ENCODE measurements at places on chromosomes 2 and 18. TPM values are rescaled to one million over a fixed set of nuclear protein-coding genes. Genes with fewer than 3 reads are reported as not detected.
A peak's percentile ranks its signal among the peaks of the same experiment; 100 is the strongest.

- no peak for DNase-seq
Measured at GRCh38 chr18:65380986-65381385, 369.8 kb upstream of the CDH7 start.

DNA sequence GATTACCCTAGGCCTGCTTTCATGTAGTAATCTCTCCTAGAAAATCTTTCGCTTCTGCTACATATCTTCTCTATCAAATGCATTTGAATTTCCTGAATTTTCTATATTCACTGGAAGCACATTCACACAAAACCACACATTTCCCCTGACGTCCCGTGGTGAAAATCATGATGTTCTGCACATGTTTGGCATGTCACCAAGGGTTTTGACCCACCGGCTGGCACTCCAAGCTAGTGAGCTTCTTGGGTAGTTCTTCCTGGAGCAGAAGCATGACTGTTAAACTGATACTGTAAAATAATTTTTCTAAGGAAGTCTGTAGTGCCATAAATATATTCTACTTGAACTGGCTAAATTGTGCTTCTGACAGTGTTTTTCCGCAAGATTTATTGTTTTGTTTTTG, 510.1 kb upstream of the SLC8A1 start:
- DNase-seq = no peak

DNA sequence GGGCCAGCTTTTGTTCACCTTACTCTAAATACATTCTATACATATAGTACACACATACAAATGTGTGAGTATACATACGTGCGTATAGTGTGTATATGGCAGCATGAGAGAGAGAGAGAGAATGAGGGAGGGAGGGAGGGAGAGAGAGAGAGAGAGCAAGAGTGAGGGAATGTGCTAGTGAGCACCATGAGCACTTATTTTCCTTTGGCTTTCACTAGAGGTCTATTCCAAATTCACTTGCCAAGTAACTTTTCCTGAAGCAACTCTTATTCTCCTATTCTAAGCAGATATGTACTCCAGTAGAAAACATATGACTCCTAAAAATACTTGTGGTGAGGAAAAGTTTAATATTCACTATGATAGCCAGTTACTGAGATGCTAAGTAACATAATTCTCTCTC, 85.7 kb downstream of the COBLL1 start:
- no peak for DNase-seq

- DNase-seq = no peak
Measured at GRCh38 chr2:45180033-45180746, 170.9 kb upstream of the SIX2 start.

DNA sequence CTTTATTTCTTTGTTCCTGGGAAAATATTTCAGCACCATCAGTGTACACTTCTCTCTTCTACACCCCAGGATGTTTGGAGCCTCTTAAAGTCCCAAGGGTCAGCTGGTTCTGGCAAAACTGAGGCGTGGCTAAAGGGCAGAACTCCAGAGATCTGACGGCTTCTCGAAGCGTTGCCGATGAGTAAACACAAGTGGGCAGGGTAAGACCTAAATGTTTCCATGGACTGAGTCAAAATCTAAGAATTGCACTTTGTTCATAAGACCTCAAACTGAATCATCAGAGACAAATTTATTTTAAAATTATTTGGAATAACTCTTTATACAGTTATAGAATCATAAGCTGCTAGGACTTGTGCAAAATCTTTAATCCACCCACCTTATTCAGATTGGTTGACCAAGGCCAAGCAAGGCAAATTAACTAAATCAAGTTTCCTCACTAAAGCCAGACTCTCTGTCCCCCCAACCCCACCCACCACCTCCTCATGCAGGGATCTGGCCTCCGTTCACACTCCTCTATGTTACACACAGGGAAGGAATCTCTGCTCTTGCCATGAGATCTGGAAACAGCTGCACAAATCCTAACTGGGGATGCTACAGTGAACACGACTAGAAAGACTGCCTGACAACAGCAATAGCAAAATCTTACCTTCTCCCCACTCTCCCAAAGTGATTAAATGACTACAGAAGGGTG, 342.6 kb upstream of the KLHL29 start:
- DNase-seq = no peak

GRCh38 chr18:14104201-14104600, 28.0 kb downstream of the ZNF519 start:
- no peak for DNase-seq

DNA sequence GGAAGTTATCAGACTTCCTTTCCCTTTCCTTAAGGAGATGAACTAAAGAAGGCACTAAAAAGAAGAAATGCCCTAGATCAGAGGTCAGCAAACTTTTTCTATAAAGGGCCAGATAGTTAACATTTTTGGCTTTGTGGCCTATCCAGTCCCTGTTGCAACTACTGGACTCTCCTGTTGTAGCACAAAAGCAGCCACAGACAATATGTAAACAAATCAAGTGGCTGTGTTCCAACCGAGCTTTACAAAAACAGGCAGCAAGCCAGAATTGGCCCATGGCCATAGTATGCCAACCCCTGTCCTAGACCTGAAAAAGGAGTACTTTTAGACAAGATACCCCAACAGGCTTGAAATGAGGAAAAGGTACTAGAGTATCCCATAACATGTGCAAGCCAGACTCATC, 10.9 kb downstream of the NHEJ1 start:
- no peak for DNase-seq

DNA sequence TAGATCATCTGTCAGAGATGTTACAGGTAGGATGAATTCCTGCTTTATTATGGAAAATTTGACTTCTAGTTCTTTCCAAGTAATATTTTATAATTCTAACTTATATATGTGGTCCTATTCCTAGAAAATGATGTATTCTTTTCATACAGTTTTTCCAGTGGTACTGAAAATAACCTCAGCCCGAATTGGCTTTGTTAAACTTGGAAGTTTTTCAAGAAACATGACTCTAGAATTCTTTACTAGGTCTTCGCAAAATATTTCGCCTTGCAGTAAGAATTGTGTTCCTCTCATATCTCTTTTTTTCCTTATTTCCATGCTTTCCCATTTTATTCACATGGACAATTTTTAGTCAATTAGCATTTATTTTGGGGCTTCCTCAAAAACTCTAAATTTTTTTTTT, 60.5 kb downstream of the BMPR2 start:
- no peak for DNase-seq

- DNase-seq = no peak
Measured at GRCh38 chr2:195021711-195022507, 635.1 kb upstream of the SLC39A10 start.

GRCh38 chr2:207046724-207047123, 107.4 kb downstream of the CPO start:
- DNase-seq = peak; percentile 24

DNA sequence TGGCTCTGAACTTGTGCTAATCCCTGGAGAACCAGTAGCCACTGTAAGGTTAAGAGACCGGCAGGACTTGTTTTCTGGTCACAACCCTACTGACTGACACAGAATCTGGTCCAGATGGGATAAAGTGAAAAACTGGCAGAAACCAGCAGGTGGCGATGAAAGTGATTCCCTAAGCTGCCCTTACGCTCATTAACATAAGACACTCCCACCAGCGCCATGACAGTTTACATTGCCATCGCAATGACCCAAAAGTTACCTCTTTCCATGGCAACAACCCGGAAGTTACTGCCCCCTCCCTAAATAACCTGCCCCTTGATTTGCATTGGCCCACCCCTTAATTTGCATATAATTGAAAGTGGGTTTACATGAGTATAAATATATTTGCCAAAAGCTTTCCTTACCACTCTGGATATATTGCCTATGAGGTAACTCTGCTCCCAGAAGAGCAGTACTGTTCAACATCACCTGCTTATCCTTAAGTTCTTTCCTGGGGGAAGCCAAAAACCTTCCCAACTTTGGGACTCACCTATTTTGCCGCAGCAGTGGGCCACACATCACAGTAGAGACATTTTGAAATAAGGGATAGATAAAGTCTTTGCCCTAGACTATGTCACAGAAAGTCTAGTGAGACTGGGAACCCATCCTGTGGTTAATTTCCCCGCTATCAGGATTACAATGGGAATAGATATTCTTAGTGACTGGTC, 35.8 kb upstream of the AFF3 start:
- DNase-seq = no peak

DNA sequence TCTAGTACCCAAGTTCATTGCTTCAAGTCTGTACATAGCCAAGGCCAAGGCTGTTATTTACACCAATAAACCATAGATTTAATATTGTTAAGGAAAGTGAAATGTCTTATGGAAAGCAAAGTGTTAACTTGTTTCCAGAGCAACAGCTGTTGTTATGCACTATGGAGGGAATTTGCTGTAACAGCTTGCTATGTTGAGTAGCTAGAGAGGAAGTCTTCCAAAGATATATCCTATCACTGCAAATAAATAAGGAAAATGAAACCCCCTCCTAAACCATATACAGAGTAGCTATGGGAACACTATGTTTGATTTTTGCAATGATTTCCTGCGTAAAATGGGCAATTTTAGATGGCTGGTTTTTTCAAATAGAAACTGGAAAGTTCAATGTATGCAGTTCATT, 21.1 kb downstream of the TMEM182 start:
- DNase-seq = no peak

DNA sequence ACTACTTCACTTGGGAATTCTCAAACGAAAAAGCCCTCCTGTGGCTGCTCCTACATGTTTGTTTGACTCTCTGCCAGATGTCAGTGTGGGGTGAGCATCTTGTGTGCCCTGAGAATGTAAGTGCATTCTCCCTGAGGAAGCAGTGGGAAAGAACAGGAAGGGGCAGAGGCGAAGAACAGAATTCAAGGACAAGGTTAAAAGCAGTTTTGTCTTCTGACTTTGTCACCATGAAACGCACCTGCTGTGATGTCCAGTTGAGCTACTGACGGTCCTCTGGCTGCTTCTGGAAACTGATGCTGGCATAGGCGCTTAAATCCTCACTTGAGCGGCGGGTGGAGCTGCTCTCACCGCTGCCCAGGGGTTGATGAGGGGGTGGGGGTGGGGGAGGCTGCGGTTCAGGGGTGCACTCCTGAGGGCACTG, 4.9 kb downstream of the IRS1 start:
- DNase-seq = no peak

GRCh38 chr18:10732990-10733389, 207.2 kb downstream of the NAPG start:
- no peak for DNase-seq

GRCh38 chr2:199851883-199852282, 891 bp upstream of the FTCDNL1 start:
- no peak for DNase-seq

DNA sequence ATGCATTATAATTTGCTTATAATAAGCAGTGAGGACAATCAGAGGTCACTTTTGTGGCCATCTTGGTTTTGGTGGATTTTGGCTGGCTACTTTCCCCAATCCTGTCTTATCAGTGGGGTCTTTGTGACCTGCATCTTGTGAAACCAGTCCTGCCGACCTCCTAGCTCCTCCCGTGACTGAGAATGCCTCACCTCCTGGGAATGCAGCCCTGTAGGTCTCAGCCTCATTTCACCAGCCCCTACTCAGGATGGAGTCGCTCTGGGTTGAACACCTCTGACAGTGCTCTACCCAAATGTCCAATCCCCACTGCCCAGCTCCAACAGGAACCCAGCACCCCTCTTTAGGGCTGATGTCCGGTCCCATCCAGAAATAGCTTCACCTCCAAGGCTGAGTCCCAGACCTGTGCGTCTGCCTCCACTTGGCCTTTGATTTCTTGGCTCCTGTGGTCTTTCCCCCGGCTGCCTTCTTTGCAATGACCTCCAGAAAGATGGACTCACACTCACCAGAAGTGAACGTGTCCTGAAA, 31.3 kb upstream of the PXDN start:
- DNase-seq = no peak

DNA sequence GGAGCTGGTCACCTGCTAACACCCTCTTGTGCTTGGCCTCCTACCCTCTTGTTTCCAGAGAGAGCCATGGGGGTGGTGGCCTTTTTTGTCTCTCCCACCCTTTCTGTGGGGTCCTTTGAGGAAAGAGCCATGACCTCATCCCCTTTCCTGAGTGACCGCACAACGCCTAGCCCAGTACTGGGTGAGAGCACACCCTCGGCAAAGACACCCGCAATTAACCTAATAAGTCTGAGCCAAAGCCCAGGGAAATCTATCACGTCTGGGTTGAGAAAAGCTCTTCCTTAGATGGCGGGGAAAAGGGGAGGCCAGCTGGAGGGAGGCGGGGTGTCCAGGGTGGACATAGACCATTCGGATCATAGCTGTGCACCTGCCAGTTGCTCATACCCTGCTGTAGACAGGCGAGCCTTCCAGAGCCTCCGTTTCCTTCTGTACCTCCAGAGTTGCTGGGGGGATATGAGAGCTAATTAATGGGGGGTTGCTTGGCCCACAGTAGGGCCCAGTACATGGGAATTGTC, 93.7 kb upstream of the MCFD2 start:
- DNase-seq = no peak

GRCh38 chr18:28831476-28831875, 654.5 kb upstream of the CDH2 start:
- no peak for DNase-seq

- DNase-seq = no peak
Measured at GRCh38 chr2:3779496-3780049, 76.2 kb downstream of the DCDC2C start.

- no peak for DNase-seq
Measured at GRCh38 chr2:103169861-103170260, 408.0 kb downstream of the TMEM182 start.

DNA sequence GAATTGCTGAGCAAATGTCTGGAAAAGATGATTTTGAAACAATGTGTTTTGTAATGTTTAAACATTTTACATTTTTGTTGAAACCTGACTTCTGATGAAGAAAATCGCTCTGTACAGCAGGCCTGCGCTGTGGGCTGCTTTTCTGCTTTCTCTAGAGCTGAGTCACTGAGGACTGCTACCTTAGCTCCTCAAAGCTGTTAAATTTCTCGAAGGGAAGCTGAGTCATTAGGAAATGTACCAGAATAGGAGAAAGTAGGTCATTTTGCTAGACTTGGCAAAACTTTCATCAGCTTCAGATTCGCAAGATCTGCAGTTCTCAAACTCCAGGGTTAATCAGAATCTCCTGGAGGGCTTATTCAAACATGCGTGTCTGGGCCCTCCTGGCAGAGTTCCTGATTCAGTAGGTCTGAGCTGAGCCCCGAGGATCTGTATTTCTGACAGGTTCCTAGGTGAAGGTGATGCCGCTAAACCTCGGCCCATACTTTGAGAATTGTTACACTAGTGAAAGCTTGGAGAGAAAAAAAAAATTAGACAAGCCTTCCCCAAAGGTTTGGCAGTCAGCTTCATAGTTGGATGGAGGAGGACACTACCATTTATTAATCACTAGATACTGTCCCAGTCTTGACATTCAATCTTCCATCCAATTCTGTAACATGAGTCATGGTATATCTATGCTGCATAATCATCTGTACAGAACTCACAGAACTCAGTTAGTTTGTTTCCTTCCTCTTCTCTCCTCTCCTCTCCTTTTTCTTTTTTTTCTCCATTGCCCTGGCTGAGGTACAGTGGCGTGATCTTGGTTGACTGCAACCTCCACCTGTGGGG, 297.6 kb downstream of the PARD3B start:
- no peak for DNase-seq

- DNase-seq = no peak
Measured at GRCh38 chr2:54603357-54603756, 120.1 kb upstream of the EML6 start.

The GIGYF2 gene
- 29.9 TPM for polyA plus RNA-seq

The KCNG2 gene
- not detected for polyA plus RNA-seq

The BIRC6 gene
- 21.8 TPM for polyA plus RNA-seq

The LAMA1 gene
- polyA plus RNA-seq = not detected

The CRYBA2 gene
- not detected for polyA plus RNA-seq

The SCN9A gene
- polyA plus RNA-seq = 0.12 TPM

The MERTK gene
- not detected for polyA plus RNA-seq

The TFCP2L1 gene
- polyA plus RNA-seq = not detected

The PSTPIP2 gene
- 15.9 TPM for polyA plus RNA-seq

The SRD5A2 gene
- not detected for polyA plus RNA-seq

The ACVR1C gene
- polyA plus RNA-seq = 2.3 TPM

The DSG1 gene
- polyA plus RNA-seq = not detected

All from naive thymus-derived CD4-positive, alpha-beta T cell (primary cell).